ENCODE measurements at places on chromosomes 5 and 9.

DNA sequence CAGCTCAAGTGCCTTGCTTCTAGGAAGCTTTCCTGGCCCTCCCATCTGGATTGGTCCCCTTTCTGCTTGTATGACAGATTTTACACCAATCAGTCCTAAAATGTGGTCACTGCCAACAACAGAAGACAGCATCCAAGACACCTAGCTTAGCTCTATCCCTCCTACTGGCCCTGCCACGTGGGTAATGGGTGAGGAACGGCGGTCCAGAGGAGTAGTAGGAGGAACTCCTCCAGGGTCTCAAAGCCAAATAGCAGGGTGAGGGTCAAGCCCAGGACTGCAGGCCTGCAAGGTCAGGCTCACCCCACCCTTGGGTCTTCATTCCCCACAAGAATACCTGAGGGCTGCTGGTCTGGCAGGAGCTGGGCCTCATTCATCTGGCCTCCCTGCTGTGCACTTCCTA, 56.7 kb upstream of the SLC25A51 start:
- DNase-seq, result no peak

DNA sequence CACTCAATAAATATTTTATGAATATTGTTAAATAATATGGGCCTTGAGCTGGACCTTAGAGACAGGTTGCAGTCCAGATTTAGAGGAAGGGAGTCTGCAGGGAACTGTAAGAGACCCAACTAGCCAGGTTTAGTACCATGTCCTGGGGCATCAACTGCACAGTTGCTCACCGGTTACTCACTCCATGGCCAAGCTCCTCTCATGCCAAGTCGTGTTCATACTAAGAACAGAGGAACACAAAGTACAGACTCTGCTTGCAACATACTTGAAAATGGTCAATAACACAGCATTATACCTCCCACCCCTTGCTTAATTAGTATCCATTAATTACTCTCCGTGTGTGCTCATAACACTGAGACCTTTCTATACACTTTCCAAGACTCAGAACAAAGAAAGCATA, 317.6 kb upstream of the PIK3R1 start:
- DNase-seq, result no peak

GRCh38 chr5:14082973-14083372, 60.2 kb upstream of the TRIO start:
- DNase-seq, result no peak

- DNase-seq, result no peak
Observed at GRCh38 chr5:73280386-73280785, 107.4 kb downstream of the TMEM174 start.

DNA sequence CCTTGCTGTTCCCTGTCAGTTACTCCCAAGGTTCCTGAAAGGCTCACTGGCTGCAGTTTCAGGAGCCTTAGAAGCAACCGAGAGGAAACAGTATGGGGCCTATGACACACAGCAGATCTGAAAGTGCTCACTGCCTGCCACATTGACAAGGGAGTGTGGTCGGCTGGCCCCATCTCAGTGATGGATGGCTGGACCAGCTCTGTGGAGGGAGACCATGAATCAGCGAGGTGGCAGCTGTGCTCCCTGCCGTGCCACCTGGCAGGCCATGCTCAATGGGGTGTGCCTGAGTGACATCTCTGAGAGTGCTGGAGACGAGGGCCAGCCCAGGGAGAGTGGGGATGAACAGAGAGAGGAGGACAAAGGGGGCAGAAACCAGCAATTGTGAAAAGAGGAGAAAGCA, 49.1 kb downstream of the DOCK2 start:
- no peak for DNase-seq

- no peak for DNase-seq
Observed at GRCh38 chr9:83701769-83702168, 6.0 kb downstream of the UBQLN1 start.

- no peak for DNase-seq
Observed at GRCh38 chr5:126857472-126858410, 80.8 kb downstream of the LMNB1 start.

GRCh38 chr9:89821081-89821480, 216.3 kb downstream of the GADD45G start:
- no peak for DNase-seq

- DNase-seq, result no peak
Observed at GRCh38 chr9:21402386-21403251, 6.3 kb upstream of the IFNA8 start.

GRCh38 chr9:131704141-131704983, 35.5 kb downstream of the RAPGEF1 start:
- no peak for DNase-seq

DNA sequence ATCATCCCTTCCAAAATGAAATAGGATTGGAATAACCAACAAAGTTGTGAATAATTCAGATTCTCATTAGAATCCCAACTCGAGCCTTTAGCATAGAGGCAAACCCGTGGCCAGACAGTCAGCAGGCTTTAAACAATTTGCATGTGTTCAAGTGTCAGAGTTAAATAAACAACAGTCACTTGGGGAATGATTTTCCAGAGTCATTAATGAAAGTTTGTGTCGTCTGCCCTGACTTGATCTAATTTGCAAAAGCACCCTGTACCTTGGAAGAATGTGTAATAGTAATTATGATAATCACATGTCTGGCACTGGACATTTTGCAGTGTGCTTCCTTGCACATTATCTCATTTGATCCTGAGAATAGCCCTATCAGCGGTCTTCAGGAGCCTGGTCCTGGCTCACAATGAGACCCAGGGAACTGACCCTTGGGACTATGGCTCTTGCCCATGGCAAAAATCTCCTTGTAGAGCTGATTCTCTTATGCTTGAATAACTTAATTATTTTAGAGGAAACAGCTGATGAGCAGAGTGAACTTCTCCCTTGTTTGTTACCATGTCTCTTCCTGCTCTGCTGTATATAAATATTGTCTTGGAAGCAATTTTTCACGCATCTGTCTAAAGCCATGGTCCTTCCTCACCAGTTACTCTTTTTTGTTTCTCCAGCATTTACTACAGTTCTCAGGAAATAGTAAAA, 272.7 kb downstream of the NR3C1 start:
- DNase-seq, result no peak

DNA sequence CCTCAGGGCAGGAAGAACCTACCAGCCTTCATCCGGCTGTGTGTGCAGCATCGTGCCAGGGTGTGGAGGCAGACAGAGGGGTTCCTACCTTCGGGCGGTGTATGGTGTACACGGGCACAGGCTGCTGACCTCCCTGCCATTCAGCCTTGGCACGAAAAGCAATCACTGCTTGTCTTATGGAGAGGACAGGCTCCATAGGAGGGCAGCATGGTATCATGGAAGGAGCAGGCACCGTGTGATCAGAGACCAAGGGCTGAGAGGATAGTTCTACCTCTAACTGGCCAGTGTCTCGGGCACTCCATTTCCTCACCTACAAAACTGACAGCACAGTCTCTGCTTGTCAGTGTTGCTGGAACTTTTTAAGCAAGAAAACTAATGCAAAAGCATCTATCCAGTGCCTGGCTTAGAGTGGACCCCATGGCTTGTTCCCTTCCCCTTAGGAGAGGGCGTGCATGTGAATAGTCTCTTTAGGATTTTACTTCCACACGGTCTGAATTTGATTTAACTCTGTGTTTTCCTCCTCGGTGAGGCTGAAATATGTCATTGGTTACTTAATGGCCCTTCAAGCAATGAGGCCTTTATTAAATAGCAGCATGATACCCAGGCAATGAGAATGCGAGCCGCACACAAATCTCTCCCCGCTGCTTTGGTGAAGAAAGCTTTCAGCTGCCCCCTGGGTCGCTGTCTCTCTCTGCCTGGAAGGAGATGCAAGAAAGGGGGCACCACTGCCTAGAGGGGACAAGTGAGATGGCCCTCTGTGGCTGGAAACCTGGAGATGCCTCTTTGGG, 22.2 kb downstream of the TTLL11 start:
- no peak for DNase-seq

DNA sequence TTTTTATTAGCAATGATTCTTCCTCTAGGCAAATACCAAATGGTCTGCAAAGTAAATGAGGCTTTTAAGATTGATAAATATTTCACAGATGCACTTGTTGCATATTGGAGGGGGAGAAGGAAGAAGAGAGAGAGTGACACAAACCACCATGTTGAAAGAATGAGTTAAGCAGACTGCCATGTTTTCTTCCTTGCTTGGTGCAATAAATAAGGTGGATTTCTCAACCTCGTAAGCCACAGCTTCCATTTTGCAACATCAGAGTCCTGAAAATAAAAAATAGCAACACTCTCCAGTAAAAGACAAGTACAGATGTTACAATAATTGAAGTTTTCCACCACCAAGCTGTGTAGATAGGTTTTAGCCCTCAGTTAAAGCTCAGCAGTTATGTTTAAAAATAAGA, 202.9 kb downstream of the SGCD start:
- DNase-seq, result no peak

DNA sequence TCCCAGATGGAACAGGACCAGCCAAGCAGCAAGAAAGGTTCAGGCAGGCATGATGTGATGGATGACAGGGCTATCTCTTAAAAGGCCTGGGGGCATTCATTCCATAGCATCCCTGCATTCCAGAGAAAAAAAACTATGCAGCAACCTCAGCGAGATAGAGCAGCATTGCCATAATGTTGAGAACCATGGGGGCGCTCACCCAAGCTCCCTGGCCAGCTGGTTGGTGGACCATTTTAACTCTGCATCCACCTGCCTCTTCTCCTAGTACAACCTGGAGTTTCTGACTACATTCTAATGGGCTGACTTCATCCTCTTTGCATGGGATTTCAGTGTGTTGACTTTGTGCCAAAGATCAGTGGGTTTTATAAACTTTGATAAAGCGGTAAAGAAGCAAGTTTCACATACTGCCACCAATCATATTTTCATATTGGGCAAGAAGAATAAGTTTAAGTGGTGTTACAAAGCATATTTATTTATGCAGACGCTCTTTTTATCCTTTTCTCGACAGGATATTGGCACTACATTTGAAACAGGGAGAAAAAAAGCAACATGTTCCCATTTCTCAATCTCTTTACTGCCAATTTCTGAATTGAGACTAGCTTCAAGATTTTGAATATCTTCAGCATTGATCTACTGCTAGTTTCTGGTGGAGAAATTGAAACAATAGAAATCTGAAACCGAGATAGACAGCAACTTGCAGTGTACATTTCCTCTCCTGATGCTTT, 378.3 kb upstream of the WWC1 start:
- no peak for DNase-seq

GRCh38 chr5:302966-303365, 18.5 kb upstream of the AHRR start:
- no peak for DNase-seq

DNA sequence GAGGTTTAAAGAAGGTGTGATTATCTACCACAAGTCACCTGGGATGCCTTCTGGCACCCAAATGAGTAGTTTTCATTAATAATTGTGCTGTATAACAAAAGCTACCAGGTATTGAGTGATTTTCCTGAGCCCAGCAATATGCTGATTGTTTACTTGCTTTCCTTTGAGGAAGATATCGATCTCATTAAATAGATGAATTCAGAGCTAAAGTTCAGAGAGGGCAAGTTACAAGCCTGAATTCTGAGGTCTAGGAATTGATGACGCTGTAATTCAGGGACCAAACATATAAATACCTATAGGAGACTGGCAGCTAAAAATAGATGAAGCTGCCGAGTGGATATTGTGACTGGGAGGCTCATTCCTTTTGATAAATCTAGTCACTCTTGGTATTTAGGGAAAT, 1.1 kb downstream of the ERCC6L2 start:
- no peak for DNase-seq

DNA sequence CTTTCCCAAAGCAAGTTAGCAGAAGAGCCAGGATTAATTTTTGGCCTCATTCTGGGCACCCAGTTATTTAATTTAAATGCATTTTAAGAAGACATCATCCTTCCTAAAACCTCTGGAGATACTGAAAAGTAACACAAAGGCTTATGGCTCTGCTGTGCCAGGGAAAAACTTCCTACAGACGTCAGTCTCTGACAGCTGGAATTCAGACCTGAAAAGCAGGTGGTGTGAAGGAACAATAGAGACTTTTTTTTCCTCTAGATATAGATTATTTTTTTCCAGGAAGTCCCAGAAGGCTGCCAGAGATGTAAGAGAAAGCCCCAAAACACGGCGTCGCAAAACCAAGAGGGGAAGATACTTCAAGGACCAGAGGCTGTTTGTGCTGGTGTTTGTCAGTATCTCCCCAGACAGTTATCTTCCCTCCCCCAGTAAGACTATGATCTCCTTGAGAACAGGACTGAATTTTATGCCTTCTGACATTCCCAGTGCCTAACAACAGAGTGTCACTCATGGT, 88.7 kb upstream of the RASEF start:
- no peak for DNase-seq

DNA sequence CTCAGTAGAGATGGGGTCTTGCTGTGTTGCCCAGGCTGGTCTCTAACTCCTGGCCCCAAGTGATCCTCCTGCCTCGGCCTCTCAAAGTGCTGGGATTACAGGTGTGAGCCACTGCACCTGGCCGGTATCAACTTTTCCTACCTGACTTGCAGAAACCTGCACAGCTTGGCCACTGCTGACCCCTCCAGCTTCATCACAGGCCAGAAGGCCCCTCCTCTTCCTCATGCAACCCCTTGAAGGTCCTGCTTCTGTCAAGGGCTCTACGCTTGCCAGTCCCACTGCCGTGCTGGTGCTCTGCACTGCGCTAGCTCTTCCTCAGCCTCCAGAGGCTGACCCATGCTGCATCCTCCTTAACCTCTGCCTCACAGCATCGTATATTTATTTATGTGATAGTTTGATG, 32.5 kb upstream of the RNU6ATAC start:
- DNase-seq, result no peak

DNA sequence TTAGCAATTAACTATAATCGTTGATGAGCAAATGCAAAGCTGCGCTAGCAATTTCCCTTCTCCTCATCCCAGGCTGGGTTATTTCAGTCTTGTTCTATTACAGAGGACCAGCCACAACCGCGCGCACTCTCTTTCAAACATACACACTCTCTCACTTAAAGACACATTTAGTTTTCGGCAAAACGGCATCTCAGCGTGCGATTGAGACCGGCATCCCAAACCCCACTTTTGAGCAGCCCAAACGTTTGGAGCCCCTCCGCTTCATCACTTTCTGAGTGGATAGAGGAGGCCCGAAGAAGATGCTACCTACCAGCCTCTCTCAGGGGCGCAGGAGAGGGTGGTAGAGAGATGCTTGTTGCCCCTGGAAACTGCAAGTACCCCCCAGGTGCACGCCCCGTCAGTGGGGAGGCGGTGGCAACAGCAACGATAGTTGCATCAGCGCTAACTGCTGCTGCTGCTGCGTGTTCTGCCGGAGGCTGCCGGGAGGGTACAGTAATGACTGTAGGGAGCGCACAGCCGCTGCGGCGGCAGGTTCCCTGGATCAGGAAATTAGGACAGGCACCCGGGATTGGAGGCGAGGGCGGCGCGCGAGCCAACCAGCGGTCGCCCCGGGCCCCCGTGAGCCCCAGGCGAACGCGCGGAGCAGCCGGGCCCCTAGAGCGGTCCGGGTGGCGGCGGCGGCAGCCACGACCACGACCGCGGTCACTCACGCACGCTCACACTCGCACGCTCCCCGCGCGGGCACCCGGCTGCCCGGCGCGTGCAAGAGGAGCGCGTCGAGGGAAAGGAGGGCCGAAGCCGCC, 467 bp upstream of the VLDLR start:
- no peak for DNase-seq
